SK-N-DZ (cell line): ENCODE measurements at places on chromosomes 1 and 21.

DNA sequence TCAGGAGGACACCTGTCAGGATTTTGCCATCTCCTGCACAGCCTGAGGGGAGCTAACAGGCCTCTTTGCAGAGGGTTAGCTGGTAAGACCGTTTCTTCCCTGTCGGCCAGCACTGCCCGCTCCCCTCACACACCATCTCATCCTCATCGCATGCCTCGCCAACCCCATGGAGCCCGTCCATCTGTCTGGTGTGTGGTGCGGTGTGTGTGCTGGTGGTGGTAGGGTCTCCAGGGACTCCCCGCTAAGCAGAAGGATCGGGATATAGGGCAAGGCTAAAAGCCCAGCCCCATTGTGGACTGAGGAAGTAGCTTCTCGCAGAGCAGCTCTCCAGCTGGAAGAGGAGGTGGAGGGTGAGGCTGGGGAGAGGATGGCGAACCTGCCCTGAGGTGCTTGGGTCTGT is 6.8 kb upstream of the SFN start:
- no peak for DNase-seq

GRCh38 chr1:36981771-36982622 is 52.3 kb downstream of the GRIK3 start:
- DNase-seq = no peak

DNA sequence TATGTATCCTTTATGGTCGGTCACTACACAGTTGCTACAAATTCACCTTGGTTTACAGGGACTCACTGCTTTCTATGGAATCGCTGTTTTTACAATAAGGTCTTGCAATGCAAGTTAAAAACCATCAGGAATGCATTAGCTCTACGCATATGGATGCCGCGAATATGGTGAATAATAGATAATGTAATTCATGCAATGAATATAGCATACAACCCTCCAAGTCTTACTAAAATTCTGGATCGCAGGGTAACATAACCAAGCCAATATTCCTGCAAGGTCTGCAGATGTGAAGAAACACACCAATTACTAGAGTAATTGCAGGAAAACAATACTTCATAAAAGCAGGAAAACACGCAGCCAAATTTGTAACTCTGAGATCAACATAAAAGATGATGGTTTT is 75.6 kb upstream of the BACE2 start:
- no peak for DNase-seq

GRCh38 chr1:170670802-170671628 is 7.1 kb downstream of the PRRX1 start:
- no peak for DNase-seq

DNA sequence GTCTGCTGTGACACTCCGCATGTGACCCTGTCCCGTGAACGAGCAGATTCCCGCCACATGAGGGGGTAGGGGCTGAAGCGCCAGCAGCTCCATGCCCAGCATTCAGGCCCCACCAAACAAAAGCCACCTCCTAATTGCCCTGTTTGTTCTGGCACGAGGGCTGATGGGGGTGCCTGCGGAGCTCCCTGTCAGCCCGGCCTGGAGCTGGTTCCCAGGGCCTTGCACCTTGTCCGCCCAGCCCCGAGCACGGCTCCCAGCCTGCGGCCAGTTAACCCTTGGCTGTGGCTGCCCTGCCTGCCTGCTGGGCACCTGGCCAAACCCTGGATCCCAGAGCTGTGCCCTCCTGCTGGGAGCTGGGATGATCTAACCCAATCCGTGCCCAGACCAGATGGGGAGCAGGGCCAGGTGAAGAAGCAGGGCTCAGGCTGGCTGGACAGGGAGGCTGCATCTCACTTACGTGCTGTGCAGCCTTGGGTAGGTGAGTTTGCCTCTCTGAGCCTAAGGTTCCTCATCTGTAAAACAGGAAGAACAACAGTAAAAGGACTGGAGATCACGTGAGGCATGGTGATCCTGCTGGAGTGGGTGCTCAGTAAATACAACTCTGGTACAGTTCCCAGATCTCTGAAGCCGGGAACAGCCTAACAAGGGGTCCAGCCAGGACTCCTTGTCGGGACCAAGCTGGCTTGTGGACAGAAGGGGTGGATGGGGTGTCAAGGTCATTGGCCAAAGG is 110.9 kb upstream of the IFFO2 start:
- no peak for DNase-seq

DNA sequence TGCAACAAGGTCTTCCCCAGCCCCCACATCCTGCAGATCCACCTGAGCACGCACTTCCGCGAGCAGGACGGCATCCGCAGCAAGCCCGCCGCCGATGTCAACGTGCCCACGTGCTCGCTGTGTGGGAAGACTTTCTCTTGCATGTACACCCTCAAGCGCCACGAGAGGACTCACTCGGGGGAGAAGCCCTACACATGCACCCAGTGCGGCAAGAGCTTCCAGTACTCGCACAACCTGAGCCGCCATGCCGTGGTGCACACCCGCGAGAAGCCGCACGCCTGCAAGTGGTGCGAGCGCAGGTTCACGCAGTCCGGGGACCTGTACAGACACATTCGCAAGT is 3.8 kb downstream of the ZBTB18 start:
- peak; percentile 34 for DNase-seq

GRCh38 chr1:55010887-55011217 is 12.1 kb downstream of the BSND start:
- no peak for DNase-seq

DNA sequence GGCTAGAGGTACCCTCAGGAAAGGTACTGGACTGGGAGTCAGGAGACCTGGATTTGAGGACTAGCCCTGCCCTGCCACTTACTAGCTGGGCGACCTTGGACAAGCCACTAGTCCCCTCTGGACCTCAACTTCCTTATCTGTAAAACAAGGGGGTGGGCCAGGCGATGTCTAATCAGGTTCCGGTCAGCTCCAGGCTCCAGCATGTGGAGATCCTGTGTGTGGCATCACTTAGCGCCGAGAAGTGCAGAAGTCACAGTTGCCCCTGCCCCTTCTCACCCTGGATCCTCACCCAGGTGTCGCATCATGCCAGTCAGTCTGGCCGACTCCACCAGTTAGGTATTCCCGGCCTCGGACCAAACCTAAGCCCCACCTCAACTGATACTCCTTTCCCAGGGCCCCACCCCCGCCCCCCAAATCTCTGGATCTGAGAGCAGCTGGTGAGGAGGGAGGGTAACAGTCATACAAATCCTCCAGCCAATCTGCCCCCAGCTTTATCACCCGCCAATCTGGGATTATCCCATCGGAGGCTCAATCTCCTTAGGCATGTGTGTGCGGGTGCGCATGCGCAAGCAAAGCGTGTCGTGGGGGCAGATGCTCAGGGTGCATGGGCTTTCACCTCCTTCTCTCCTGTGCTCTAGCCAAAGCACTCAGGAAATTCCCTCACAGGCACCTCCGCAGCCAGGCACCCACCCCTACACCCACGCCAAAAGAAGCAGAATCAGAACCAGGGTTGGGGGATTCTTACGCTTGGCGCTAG is 5.4 kb downstream of the CELF3 start:
- DNase-seq = peak; percentile 59

GRCh38 chr1:223628233-223629125 is 37.0 kb downstream of the CAPN8 start:
- DNase-seq = peak; percentile 67
